Nephron progenitor cell (in vitro differentiated cells): ENCODE measurements at places on chromosomes 4 and X.
A peak's percentile ranks its signal among the peaks of the same experiment; 100 is the strongest.

DNA sequence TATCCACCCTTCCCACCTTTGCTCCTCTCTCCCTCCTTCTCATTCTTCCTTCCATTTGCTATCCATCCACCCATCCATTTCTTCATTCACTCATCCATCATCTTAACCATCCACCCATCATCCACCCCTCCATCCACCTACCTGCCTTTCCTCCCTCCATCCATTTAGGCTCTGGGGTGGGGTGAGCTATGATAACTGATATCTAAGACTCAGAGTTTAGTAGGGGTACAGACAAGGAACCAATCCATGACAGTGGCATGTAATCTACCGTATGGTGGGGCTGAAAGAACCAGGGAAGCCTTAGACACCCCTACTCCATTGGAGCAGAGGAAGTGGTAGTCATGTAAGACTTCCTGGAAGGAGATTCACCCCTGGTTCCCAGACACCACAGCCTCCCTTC lies 23.2 kb downstream of the PSAPL1 start:
- peaks cover 15% of the 10 kb centered on the region for H3K27me3 ChIP-seq
- peaks cover 52% of the 10 kb centered on the region for H3K4me1 ChIP-seq
- peaks cover 15% of the 10 kb centered on the region for H3K36me3 ChIP-seq
- no peak for DNase-seq
- no peak overlapping the region for H3K27ac ChIP-seq
- no peak overlapping the region for H3K4me3 ChIP-seq

GRCh38 chrX:74449937-74450330 lies 28.6 kb downstream of the SLC16A2 start:
- H3K27me3 ChIP-seq, result peaks cover 3% of the 10 kb centered on the region
- DNase-seq, result no peak
- H3K4me1 ChIP-seq, result no peaks in the 10 kb centered on the region
- peaks cover 9% of the 10 kb centered on the region for H3K36me3 ChIP-seq
- H3K27ac ChIP-seq, result no peak overlapping the region

GRCh38 chr4:654871-655463 lies 19.1 kb downstream of the ATP5ME start:
- no peak overlapping the region for H3K4me3 ChIP-seq
- H3K36me3 ChIP-seq, result peaks cover 10% of the 10 kb centered on the region
- H3K27me3 ChIP-seq, result peaks cover 6% of the 10 kb centered on the region
- no peak for DNase-seq
- H3K27ac ChIP-seq, result no peak overlapping the region
- H3K4me1 ChIP-seq, result peaks cover 38% of the 10 kb centered on the region

DNA sequence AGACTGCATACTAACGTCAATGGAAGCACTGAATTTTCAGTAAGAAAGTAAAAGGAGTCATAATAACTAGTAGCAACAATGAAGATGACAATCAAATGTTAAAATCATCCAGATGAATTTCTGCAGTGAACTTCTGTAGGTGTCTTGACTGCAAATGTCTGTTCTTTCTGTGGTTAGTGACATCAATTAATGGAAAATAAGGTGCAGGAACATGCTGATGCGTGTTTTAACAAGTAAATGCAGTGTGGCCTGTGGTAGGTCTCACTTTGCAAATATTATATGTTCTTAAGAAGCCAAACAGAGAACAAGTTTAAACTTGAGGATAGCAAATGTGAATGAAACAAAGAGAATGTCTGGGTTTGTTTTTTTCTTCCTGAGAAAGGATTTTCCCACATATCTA lies 2.6 kb upstream of the DTHD1 start:
- no peak overlapping the region for H3K4me3 ChIP-seq
- H3K36me3 ChIP-seq, result no peaks in the 10 kb centered on the region
- H3K27me3 ChIP-seq, result no peaks in the 10 kb centered on the region
- no peak overlapping the region for H3K27ac ChIP-seq
- DNase-seq, result no peak
- peaks cover 5% of the 10 kb centered on the region for H3K4me1 ChIP-seq

- peak overlapping the region; percentile 50 for H3K4me3 ChIP-seq
- H3K36me3 ChIP-seq, result peaks cover under 1% of the 10 kb centered on the region
- peaks cover 29% of the 10 kb centered on the region for H3K27me3 ChIP-seq
- DNase-seq, result no peak
- peaks cover 14% of the 10 kb centered on the region for H3K4me1 ChIP-seq
These were observed 780 bp upstream of the NKRF start for GRCh38 chrX:119607018-119607389.

- H3K27me3 ChIP-seq, result peaks cover 4% of the 10 kb centered on the region
- H3K4me3 ChIP-seq, result no peak overlapping the region
- H3K36me3 ChIP-seq, result no peaks in the 10 kb centered on the region
- no peaks in the 10 kb centered on the region for H3K4me1 ChIP-seq
These were observed 12.2 kb upstream of the TNIP3 start for GRCh38 chr4:121176082-121176934.

GRCh38 chr4:183905593-183906488 lies 734 bp downstream of the STOX2 start:
- H3K36me3 ChIP-seq, result peaks cover 13% of the 10 kb centered on the region
- peak overlapping the region; percentile 92 for H3K4me3 ChIP-seq
- H3K27ac ChIP-seq, result no peak overlapping the region
- H3K4me1 ChIP-seq, result peaks cover 4% of the 10 kb centered on the region
- H3K27me3 ChIP-seq, result peaks cover 18% of the 10 kb centered on the region

- H3K27me3 ChIP-seq, result no peaks in the 10 kb centered on the region
- no peak for DNase-seq
- peaks cover 1% of the 10 kb centered on the region for H3K4me1 ChIP-seq
- H3K27ac ChIP-seq, result no peak overlapping the region
- peaks cover 24% of the 10 kb centered on the region for H3K36me3 ChIP-seq
These were observed 5.3 kb upstream of the CFP start for GRCh38 chrX:47634871-47635575.

GRCh38 chr4:7805533-7806337 lies 133.9 kb downstream of the AFAP1 start:
- H3K36me3 ChIP-seq, result peaks cover 41% of the 10 kb centered on the region
- peak; percentile 22 for DNase-seq
- peak overlapping the region; percentile 34 for H3K27ac ChIP-seq
- H3K27me3 ChIP-seq, result peaks cover 6% of the 10 kb centered on the region

- H3K27me3 ChIP-seq, result peaks cover 12% of the 10 kb centered on the region
- H3K4me1 ChIP-seq, result no peaks in the 10 kb centered on the region
- no peak overlapping the region for H3K4me3 ChIP-seq
- DNase-seq, result no peak
These were observed 60.8 kb upstream of the XAGE1B start for GRCh38 chrX:52577464-52578173.

GRCh38 chr4:112136551-112136950 lies 8.7 kb upstream of the FAM241A start:
- no peaks in the 10 kb centered on the region for H3K36me3 ChIP-seq
- H3K27me3 ChIP-seq, result no peaks in the 10 kb centered on the region
- no peak overlapping the region for H3K4me3 ChIP-seq
- H3K27ac ChIP-seq, result no peak overlapping the region
- DNase-seq, result no peak

GRCh38 chr4:147829401-147830101 lies 97.7 kb downstream of the ARHGAP10 start:
- no peaks in the 10 kb centered on the region for H3K27me3 ChIP-seq
- H3K27ac ChIP-seq, result peak overlapping the region; percentile 24
- peaks cover 15% of the 10 kb centered on the region for H3K4me1 ChIP-seq
- no peak overlapping the region for H3K4me3 ChIP-seq
- no peak for DNase-seq

DNA sequence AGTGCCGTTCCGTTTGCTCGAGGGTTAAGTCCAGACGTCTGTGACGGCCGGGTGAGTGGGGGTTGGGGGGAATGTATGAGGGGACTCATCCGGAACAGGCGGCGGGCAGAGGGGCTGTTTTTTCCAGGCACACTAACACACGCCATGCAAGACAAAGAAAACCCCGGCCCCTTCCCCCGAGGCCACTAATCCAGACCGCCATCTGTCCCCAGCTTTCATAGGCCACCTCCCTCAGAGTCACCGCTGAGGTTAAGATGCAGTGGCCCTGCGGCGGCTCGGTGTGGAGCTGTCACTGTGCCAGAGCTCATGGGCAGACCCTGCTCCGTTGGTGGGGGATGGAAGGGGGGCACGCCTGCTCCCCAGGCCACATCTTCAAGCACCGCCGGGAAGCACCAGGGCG lies 34.1 kb downstream of the SORCS2 start:
- H3K4me1 ChIP-seq, result peaks cover 51% of the 10 kb centered on the region
- H3K27me3 ChIP-seq, result peaks cover 4% of the 10 kb centered on the region
- no peak overlapping the region for H3K4me3 ChIP-seq
- peak; percentile 36 for DNase-seq
- no peaks in the 10 kb centered on the region for H3K36me3 ChIP-seq

DNA sequence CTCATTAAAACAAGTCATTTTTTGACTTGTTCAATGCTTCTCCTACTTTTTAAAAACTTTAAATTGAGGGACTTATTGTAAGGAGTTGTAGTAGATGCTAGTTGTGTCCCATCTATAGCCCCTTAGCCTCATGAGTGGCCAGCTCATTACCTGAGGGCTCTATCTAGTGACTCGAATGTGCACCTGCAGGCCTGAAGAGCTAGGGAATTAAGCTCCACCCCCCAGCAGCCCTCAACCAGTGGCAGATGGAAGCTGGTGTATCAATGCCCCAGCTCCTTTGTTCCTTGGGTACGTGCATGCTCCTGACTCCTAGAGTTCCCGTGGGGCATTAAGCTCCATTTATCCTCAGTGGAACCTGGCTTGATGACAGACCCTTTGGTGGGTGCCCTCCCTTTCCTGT lies 146.7 kb upstream of the FAM9B start:
- H3K36me3 ChIP-seq, result no peaks in the 10 kb centered on the region
- peaks cover 1% of the 10 kb centered on the region for H3K4me1 ChIP-seq
- no peak overlapping the region for H3K4me3 ChIP-seq
- H3K27me3 ChIP-seq, result no peaks in the 10 kb centered on the region
- no peak overlapping the region for H3K27ac ChIP-seq
- DNase-seq, result no peak
